ENCODE measurements at places on chromosomes 2 and 18.

DNA sequence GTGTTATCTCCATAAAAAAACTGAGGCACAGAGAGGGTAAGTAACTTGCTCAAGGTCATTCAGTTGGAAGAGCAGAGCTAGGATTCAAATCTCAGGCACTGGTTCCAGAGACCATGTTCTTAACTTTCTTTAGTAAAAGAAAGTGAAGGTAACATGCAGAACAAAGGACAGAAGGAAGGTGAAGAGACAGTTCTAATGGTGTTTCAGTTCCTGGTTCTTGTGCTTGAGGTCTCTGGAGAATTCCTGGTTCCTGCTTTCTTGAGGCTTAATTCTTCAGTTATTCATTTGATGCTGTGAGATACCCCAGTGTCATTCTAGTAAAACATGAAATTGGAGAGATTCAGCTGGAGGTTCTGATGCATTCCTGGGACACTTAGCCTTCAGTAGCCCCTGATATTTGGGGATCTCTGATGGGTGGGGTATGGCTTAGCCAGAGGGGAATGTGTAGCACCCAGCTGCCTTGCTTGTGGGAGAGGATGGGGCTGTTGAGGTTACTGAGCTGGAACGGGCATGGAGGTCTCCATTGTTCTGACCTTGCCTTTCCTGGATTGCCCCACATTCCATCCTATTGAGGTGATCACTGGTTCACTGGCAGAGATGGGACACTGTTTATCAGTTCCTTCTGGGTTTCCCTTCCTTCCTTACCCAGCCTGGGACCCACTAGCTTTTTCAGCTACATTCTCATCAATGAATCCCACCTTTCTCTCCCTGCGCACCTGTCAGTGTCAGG lies 46.8 kb downstream of the SEMA4F start:
- DNase-seq: no peak

- no peak for DNase-seq
Measured at GRCh38 chr2:158255257-158255656, 153.6 kb downstream of the UPP2 start.

DNA sequence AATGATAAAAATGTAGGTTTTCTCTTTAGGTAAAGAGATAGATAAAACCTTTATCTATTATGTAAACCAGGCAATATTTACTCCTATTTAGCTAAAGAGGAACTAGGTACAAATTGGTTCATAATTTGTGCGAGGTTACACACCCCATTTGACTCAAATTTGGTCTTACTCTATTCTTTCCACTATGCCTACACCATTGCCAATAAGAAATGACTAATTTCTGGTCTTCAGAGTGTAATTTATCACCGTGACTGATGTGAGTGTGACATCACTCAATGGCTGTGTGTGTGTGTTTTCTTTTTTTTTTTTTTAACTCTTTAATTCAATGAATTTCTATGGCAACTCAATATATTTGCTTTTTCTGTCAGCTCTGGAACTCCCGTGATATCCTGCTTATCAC lies 955.8 kb downstream of the TDRD15 start:
- DNase-seq: no peak

GRCh38 chr2:85503168-85503850 lies 35.7 kb upstream of the MAT2A start:
- no peak for DNase-seq

GRCh38 chr2:98357849-98358248 lies 11.6 kb downstream of the CNGA3 start:
- no peak for DNase-seq

DNA sequence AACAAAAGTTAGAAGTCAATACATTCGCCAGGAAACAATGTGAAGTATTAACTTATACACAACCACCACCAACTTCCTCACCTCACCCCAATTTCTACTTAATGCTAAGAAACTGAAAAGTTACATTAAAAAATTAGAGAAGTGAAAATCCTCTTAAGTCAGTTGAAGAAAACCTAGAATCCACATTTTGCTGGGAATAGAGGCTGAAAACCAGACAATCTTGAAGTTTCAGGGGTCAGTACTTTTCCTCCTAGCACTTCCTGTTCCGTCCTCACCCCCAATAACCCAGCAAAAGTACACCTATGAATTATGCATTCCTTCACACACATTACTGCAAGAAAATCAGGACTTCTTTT lies 6.3 kb downstream of the YES1 start:
- DNase-seq: no peak

GRCh38 chr2:163044114-163044513 lies 205.5 kb upstream of the KCNH7 start:
- DNase-seq: no peak

- DNase-seq: no peak
Measured at GRCh38 chr2:156083763-156084493, 248.6 kb downstream of the NR4A2 start.

- DNase-seq: no peak
Measured at GRCh38 chr2:70931376-70932000, 4.2 kb upstream of the ATP6V1B1 start.

- no peak for DNase-seq
Measured at GRCh38 chr2:230715201-230715600, 2.6 kb downstream of the CAB39 start.

DNA sequence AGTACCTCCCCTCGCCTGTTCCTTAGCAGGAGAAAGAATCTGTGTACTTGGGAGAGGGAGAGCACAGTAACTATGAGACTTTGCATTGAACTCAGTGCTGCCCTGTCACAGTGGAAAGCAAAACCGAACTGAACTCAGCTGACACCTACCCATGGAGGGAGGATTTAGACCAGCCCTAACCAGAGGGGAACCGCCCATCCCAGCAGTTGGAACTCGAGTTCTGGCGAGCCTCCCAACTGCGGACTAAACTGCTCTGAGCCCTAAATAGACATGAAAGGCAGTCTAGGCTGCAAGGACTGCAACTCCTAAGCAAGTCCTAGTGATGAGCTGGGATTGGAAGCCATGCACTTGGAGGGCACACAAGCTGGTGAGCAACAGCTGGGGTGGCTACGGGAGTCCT lies 110.4 kb downstream of the GRB14 start:
- no peak for DNase-seq

DNA sequence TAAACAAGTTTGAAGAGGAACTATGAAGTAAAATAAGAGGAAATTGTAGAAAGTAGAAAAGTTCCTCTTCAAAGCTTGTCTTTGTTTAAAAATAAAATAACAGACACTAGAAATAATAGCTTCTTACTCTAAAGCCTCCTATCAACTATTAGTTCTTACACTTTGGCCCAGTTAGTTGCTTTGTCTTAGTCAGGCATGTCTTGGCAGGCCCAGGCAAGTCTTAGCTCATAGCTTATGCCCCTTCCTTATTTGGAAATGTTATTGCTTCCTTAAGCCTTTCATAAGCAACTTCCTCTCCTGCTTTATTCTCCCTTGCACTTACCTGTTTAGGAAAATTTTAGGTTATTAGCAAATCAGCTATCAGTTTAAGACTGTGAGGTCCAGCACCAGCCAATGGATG lies 950.6 kb upstream of the LRATD1 start:
- DNase-seq: no peak

GRCh38 chr2:158095912-158096311 lies 5.8 kb upstream of the UPP2 start:
- no peak for DNase-seq

DNA sequence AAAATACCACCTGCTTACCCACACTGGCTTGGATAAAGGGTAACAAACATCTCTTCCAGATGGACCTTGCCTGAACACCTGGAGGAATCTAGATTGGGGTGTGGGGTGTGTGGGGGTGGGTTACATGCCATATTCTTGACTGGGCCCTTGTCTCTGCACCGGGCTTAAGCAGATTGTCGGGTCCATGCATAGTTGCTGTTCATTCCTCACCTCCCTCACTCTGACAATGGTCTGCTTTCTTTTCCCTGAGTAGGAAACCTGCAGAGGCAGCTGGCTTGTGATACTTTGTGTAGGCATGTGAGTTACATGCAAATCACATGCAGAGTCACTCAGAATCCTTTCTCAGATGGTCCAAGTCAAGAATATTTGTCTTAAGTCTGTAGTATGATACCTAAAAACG lies 112.8 kb upstream of the GLS start:
- DNase-seq: no peak

GRCh38 chr2:212213191-212213590 lies 325.4 kb downstream of the ERBB4 start:
- no peak for DNase-seq

- DNase-seq: no peak
Measured at GRCh38 chr2:8558096-8558495, 123.8 kb upstream of the ID2 start.

DNA sequence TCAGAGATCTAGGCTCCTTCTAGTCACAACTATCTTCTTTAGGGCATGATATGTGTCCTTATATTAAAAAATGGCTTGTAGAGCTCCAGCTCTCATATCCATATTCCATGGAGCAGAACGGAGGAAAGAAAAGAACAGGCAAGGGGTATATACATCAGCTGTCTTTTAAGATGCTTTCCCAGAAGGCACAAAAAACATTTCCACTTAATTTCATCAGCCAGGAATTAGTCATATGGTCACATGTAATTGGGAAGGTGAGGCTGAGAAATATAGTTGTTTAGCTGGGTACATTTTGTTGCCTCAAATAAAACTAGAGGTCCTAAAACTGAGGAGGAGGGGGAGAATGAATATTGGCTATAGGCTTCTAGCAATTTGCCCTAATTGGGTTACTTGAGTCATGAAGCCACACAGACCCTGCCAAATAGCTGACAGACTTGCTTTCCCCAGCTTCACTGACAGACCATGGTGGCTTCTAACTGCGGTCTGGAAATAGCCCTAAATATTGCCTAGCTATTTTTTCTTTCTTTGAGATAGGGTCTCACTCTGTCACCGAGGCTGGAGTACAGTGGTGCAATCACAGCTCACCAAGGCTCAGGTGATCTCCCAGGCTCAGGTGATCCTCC lies 20.0 kb downstream of the MAIP1 start:
- DNase-seq: no peak

GRCh38 chr2:187403568-187404260 lies 44.3 kb downstream of the CALCRL start:
- no peak for DNase-seq

DNA sequence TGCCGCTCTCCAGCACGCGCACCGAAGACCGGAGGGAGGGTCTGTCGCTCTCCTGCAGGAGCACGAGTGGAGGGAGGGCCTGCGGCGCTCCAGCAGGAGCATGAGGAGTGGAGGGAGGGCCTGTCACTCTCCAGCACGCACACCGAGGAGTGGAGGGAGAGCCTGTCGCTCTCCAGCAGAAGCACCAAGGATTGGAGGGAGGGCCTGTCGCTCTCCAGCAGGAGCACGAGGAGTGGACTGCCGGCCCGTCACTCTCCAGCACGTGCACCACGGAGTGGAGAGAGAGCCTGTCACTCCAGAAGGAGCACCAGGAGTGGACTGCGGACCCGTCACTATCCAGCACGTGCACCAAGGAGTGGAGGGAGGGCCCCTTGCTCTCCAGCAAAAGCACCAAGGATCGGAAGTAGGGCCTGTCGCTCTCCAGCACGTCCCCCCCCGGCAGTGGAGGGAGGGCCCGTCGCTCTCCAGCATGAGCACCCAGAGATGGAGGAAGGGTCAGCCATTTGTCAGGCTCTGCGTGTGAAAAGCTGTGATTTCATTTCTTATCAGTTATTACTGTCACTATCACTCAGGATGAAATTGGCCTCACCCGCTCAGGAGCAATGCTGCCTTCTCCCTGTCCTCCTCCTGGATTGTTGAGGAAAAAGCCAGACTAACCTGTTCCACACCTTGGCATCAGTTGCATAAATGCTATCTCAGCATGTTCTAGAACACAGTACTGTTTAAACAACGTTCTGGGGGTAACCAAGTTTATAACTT lies 35.9 kb downstream of the ADI1 start:
- no peak for DNase-seq

DNA sequence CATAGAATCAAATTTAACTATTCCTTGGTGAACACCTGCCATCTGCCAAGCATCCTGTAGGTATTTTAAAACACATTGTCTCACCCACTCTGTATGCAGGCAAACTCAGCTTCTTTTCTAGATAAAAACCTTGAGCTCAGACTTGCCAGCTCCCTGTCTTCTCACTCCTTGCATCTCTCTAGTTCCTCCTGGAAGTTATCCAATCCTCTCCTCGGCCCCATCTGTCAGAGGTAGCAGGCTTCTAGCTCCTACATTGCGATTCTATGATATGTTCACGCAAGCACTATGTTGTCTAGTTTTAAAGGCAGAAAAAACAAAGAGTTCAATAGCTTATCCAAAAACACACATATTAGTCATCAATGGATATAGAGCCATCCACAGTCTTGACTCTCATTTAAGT lies 67.0 kb upstream of the APCDD1 start:
- DNase-seq: no peak

GRCh38 chr2:48755473-48755872 lies at the start of gene LHCGR:
Gene LHCGR (minus strand): TSS chr2:48755724. CDS start chr2:48755671, 53 bp downstream.
- no peak for DNase-seq

DNA sequence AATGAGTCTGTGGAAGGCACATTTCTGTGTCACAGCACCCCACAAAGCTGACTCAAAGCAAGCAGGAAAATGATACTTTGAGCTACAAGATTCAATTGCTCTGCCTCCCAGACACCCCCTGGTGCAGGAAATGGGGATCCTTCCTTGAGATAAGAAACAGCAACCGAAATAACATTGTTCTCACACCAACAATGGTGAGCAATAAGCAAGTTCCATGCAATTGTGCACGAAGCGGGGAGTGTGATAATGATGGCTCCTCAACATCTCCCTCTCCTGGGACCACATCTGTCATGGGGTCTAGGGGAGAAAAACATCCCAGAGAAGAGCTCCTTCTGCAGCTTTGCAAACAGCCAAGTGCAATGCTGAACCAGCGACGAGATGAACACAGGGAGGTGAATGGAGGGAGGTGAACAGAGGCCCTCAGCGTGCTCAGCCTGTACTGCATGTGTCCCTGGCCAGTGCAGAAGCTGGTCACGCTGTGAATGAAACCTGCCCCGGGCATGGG lies 67.7 kb downstream of the PDCL3 start:
- DNase-seq: no peak

DNA sequence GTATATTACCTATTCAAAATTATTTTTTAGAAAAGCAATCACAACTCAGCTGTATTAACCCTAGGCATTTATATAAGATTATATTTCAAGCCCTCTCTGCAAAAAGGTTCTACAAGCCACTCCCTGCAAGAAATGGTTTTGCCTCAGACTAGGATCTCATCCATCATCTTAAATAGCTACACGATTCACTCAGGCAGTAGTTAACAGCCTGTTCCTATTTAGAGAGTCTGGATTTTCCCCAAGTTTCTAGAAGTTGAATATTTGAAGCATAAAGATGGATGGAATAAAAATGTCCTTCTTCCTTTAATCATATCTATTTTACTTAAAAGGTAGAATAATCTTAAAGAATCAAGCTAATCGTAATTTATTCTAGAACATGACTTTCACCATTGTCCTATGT lies 167.1 kb upstream of the STK17B start:
- DNase-seq: no peak

DNA sequence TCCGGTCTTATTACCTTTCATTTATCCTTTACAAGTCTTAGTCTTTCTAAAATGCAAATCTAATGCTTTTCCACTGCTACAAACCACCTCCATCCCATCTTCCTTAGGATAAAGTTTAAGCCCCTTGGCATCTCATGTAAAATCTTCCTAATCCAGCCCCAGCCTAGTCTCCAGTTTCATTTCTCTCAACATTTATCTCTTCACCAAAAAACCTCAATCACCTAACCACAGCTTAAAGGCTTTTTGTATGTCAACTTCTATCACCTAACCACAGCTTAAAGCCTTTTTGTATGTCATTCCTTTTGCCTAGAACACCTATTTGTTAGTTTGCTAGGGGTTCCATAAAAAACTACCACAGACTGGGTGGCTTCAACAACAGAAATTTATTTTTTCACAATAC lies 4.2 kb downstream of the TRAK2 start:
- no peak for DNase-seq

GRCh38 chr2:12610314-12610713 lies 106.4 kb upstream of the TRIB2 start:
- no peak for DNase-seq

- DNase-seq: no peak
Measured at GRCh38 chr2:3586220-3586619, 8.7 kb upstream of the COLEC11 start.

Measured in hypothalamus (tissue), 51 donors.